ENCODE measurements at places on chromosomes 6 and 20.
A peak's percentile ranks its signal among the peaks of the same experiment; 100 is the strongest.

GRCh38 chr6:119158057-119158848 lies 79.8 kb upstream of the FAM184A start:
- DNase-seq: no peak

GRCh38 chr6:44771647-44772415 lies 384.3 kb downstream of the CDC5L start:
- no peak for DNase-seq

GRCh38 chr6:89050155-89050554 lies 30.4 kb upstream of the PNRC1 start:
- DNase-seq: no peak

DNA sequence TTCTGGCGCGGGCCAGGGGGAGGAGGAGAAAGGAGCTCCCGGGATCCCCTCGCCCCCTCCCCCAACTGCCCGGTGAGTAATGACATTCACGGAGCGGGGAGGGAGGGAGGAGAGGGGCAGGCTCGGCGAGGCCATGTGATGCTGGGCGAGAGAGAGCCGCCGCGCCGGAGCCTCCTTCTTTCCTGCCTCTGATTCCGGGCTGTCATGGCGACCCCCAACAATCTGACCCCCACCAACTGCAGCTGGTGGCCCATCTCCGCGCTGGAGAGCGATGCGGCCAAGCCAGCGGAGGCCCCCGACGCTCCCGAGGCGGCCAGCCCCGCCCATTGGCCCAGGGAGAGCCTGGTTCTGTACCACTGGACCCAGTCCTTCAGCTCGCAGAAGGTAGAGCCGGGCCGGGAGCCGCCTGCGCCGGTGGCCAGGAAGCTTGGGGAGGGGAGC lies at the start of gene GDAP1L1:
Gene GDAP1L1 (plus strand): TSS at position 178 of the 441 bp plus-strand sequence. CDS start 27 bp downstream, at position 205.
- no peak for DNase-seq

- DNase-seq: no peak
Measured at GRCh38 chr20:3686867-3687321, 5.1 kb upstream of the ADAM33 start.

GRCh38 chr6:130885392-130886192 lies 58.4 kb downstream of the SMLR1 start:
- DNase-seq: peak; percentile 39

DNA sequence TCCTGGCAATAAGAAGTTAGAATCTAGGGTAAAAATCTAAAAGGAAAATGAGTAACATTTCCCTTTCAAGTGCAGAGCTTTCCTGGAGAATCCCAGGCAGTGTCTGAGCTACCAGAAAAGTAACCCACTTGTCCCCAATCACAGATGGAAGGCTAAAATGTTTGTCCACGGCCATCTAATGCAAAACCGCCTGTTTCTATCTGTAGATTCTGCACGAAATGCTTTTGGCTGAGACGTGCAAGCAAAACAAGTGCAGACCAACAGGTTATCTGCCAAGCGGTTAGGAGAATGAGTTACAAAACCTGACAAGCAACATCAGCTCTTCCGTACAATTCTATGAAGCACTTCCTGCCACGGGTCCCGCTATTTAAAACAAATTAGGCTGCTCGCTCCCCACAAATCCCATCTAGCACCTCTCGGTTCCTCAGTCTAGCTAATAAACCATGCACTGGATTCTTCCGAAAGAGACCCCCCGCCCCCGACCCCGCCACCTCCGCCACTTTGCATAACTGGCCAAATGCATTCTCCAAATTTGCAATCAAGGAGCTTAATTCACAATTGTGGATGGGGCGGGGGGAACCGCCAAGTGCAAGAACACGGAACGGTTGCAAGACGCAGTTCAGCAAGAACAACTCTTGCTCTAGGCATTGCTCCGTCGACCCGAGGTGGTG lies 1.4 kb downstream of the ELOVL5 start:
- no peak for DNase-seq

- no peak for DNase-seq
Measured at GRCh38 chr6:15396808-15397207, 150.9 kb downstream of the JARID2 start.

DNA sequence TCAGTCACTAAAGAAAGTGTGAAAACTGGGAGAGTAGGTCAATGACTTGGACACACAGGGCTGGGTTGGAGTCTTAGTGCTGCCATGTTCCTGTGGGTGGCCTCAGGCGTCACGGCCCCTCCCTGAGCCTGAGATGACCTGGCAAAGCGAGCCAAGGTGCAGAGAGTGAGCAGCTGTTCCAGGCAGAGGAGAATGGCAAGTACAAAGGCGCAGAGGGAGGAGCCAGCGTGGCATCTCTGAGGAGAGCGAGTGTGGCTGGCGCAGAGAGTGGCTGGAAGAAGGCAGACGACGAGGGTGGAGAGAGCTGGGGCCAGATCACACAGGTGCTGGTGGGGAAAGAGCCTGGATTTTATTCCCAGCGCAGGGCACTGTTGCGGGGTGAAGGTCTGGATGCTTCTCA lies 20.6 kb upstream of the CHMP4B start:
- DNase-seq: no peak

GRCh38 chr20:25525867-25526266 lies 59.5 kb downstream of the NINL start:
- DNase-seq: no peak

- no peak for DNase-seq
Measured at GRCh38 chr6:109514946-109515345, 31.9 kb upstream of the ZBTB24 start.

DNA sequence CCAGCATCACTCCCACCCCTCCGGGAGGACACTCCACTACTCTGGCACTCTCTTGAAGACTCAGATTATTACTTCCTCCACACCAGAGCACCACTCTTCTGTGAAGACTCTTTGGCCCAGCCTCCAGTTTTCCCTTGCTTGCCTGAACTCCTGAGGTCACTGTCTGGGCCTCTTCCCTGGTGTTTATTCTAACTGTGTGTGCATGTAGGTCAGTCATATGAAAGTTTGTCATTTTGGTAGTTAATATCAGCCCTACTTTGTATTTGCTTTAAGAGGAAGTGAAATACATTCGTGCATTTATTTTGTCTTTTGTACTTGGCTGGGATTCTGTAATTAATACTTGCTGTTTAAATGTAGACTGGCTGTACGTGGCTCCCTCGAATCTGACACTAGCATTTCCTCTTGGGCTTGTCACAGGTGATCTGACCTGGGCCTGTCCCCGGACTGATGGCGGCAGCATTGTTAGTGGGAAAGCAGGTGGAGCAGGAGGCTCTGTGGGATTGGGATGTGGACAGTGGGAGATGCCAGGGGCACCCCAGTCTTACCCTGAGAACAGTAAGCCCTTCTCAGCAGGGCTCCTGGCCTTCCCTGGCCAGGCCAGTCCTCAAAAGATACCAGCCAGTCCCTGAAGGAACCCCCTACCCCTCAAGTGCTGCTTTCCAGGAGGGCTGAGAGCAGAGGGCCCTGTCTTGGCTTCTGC lies 350.5 kb downstream of the CDC5L start:
- no peak for DNase-seq

GRCh38 chr6:135372758-135373157 lies 124.8 kb downstream of the AHI1 start:
- no peak for DNase-seq

DNA sequence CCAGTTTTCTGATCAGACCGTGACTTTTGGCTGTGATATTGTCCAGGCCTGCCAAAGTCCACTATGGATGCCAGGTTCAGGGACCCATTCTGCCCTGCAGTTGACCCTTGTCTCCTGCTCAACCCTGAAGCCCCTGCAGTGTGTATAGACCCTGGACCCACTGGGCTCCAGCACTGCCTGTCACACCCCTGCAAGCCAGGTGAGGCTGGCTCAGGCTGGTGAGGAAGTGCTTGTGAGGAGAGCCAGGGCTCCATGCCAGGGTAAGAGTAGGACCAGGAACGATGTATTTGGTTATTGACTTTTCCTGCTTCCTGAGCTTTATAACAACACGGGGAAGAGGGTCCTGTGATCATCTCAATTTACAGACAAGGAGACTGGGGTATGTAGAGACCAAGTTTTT lies 19.1 kb upstream of the CD93 start:
- DNase-seq: no peak

DNA sequence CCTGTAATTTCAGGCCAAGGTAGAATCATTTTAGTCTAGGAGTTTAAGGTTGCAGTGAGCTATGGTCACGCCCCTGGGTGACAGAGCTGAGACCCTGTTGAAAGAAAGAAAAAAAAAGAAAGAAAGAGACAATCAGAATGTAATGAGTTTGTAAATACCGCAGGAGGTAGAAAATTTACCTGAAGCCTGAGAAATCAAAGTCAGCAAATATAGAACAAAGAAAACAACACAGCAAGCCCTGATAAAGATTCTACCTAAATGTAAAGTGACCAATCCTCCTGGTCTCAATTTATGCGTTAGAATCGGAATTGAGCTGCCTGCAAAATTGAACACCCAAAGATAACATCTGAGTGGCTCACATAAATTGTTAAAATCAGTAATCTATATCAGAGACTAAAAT lies 146.5 kb upstream of the ZNF184 start:
- DNase-seq: no peak

DNA sequence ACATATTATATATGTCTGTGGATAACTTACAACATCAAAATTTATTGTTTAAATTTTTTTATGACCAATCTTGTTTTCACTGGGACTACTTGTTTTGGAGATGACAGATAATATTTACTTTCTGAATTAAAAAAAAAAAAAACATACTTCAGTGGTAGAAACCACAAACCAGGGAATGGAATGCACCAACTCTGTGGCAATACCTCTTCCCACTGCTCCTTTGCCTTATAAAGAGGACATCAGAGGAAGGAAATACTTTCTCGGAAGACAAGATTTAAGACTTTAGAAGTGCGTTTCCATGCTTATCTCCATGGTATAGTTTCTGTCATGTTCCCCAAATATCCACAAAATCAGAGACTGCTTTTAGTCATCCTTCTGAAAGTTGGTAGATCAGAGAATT lies 1241.1 kb upstream of the EYS start:
- DNase-seq: no peak

DNA sequence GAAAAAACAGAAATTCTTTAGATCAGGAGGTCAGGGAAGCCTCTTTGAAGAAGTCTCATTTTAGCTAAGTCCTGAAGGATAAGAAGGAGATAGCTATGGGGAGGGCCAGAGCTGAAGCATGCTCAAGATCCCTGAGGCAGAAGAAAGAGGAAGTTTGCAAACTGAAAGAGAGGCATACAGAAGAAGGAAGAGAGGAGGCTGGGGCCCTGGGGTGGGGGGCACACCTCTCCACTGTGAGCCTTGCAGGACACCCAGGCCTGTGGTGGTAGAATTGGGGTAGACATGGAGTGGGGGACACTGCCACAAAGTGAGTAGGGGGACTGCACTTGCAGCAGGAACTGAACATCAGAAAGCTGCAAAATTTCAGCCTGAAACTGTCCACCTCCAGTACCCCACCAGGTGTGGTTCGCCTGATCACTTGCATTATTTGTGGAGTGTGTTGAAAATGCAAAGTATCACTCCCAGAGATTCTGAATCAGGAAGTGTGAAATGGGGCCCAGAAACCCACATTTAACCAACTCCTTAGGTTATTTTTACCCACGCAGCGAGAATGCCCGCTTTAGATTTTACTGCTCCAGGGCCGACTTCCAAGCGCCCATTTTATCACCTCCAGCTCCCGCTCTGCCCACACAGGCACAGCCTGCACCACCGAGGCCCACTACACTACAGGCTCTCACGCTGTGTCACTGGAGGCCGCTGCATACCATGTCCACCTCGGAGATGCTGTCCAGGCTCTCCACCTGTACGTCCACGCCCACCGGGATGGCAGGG lies 44.0 kb downstream of the GABRR2 start:
- DNase-seq: no peak

DNA sequence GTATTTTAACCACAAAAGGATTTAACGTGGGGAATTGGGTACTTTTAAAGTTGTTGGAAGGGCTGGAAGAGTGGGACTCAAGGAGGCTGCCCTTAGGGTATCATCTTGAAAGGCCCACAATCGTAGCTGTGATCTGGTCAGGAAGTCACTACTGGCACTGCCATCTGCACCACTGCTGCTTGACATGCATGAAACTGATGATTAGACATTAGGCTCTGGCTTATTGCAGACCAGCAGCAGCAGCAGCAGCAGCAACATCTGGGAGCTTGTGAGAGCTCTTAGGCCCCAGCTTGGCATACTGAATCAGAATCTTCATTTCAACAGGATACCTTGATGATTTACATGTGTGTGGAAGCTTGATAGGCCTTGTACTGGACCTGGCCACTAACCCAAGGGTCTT lies 68.6 kb downstream of the PHF20 start:
- DNase-seq: no peak

DNA sequence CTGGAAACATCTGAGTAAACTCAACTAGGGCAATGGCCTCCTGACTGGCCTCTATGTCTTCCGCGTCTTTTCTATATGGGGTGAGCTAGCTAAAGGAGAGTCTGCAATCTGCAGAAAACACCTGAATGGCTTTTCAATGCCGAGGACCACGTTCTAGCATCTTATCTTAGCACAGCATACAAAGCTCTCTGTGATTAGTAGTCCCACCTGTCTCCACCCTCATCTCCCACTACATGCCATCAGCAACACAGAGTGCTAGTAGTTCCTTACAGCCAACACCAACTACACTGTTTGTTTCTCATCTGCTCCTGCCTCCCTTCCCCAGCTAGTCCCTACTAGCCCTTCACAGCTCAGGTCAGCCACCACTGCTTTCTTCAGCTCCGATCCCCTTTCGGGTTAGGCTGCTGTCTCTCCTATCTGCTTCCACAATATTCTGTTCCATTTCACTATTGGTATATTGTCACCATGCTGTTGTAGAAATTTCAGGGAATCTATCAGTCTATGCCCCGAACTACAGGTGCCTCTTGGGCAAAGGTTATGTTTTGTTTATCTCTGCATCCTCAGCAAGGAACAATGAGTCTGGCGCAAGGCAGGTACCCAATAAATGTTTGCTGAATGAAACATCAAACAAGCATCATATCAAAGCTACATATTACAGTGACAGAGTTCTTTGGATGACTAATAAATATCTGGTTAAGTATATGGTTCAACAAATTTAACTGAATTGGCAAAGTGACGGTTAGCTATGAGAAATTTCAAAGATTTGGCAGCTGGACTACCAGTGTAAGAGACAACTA lies 12.2 kb downstream of the LYRM4 start:
- DNase-seq: no peak

DNA sequence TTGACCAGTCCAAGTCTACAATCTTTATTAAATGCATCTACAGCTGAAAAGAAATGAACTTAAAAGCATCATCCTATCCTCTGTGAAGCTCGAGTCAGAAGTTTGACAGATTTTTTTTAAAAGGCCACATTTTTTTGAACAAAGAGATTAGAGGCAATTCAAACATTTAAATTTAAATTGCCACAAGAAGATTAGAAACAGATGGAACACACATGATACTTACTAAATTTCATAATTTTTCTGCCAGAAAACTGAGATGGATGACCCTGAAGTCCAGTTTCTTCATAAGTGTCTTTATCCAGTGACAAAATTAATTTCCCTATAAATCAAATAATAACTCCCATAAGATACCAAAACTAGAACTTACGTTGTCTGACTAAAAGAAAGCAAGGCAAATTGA lies 4.3 kb downstream of the RPP40 start:
- no peak for DNase-seq

DNA sequence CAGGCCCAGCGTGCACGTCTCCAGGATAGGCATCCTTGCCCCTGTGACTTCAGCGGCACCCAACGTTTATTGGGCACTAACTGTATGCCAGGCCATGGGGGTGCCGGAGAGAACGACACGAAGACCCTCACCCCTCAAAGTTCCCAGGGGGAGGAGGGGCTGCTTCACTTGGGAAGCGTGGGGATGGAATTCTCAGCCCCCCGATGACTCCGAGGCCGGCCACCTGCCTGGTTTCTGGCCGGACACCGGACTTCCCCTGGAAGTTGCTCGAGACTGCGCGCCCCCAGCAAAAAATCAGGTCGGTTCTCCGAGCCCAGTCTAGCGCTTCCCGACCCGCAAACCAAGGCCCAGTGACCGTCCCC lies 275 bp upstream of the MAVS start:
- DNase-seq: no peak

- DNase-seq: no peak
Measured at GRCh38 chr20:48826069-48826468, 1.7 kb downstream of the PREX1 start.

All from stimulated activated CD8-positive, alpha-beta memory T cell treated with anti-CD3 and anti-CD28 coated beads, Interleukin-7, amount 100 ng/mL, for 1 hour (primary cell).